ENCODE measurements at places on chromosomes 3 and 15.

DNA sequence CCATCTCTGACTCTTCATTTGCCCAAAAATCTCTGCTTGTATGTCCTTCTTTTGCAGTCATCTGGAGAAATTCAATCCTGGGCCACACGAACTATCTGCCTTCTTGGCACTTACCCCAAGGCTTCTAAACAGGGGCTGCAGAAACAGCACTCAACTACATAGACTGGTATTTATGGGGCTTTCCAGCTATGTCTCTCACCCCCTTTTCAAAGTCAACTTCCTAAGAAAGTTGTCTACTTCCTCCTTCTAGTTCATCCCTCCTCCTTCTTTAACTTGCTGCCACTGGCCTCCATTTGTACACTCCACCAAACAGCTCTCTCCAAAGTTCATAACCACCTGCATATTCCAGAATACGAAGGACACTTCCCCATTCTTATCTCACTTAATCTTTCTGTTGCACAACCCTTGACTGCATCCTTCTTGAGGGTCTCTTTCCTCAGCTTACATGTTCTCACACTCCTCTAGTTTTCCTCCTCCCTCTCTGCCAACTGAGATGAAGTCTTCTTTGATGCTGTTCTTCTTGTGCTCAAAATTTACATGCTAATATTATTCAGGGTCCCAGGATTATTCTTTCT, 55.2 kb downstream of the PLD1 start:
- no peak for DNase-seq

DNA sequence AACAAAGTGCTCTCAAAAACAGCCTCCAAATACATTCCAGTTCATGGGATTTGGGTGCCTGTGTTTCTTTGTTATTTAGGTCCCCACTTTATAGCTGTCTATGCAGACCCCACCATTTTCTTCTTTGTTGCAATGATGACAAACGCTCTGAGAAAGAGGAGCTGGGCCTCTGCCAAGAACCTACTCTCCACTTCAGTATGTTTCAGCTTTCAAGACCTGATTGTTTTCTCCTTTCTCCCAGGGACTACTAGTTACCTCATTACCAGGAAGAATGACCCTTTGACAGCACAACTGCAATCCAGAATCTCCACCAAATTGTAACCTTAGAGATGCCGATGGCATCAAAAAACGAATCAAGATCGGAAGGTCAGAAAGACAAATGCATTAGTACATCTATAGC, 236.8 kb downstream of the MEIS2 start:
- no peak for DNase-seq

DNA sequence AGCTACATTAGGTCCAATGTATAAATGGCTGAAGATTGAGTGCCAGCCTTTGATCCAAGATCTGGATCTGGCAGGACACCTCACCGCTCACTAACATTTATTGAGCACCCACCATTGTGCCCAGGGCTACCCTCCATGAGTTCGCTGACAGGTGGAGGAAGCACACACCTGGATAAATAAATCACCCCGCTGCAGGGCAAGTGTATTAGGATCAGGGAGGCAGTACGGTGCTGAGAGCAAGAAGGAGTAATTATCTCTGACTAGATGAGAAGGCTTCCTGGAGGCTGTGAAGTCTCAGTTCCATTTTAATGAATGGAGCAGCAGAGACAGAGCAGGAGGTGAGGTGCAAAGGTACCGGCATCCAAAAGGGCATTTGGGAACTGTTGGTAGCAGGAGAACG, 104.1 kb downstream of the LIPC start:
- DNase-seq = no peak

DNA sequence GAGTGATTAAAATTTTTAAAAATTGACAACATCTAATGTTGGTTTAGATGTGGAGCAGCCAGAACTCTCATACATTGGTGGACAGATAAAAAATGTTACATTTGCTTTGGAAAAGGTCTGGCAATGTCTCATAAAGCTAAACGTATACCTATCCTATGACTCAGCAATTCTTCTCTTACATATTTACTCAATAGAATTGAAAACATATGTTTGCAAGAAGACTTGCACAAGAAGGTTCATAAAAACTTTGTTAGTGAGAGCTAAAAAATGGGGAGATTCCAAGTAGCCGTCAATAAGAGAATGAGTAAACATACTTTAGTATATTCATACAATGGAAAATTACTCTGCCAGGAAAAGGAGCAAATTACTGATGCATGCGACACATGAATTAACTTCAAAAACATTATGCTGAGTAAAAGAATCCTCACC, 30.0 kb downstream of the MASP1 start:
- DNase-seq = no peak
